ENCODE measurements at places on chromosomes 7 and 10.

GRCh38 chr7:74106846-74107245, 23.2 kb downstream of the LIMK1 start:
- DNase-seq: no peak

GRCh38 chr7:77157446-77157845, 35.0 kb downstream of the CCDC146 start:
- DNase-seq: no peak

DNA sequence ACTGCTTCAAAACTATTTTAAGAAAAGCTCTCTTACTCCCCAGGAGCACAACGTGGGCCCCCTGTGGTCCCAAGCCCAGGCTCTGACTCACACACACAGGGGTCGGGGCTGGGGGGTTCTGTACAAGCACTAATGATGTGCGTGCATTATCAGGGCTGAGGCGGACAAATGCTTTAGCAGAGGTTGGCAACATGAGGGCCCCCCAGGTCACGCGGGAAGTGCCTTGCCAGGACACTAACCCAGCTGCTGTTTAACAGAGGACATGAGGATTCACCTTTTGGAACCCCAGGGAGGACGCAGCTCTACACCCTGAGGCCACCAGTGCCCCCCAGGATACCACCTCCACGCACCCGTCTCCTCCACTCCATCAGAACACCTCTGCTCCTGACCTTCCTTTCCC, 342.8 kb downstream of the DNAJB6 start:
- DNase-seq: no peak

- DNase-seq: no peak
Measured at GRCh38 chr7:143496263-143496662, 18.6 kb downstream of the TAS2R41 start.

DNA sequence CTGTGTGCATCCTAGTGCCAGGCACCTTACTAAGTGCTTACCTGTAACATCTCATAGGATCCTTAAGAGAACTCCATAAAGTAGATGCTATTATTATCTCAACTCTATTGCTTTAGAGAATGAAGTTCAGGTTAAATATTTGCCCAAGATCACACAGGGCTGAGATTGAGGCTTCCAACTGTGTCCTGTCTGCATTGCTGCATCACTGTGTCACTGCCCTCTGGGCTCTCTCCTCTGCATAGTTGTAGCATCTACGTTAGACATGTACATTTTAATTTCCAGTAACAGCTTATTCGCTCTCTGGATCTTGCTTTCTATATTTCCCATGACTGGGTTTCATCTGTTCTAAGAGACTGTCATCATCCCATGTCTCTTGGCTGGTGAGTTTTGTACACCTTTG, 63.6 kb upstream of the FZD8 start:
- DNase-seq: no peak

GRCh38 chr10:95477175-95477520, 84.0 kb downstream of the SORBS1 start:
- DNase-seq: no peak

DNA sequence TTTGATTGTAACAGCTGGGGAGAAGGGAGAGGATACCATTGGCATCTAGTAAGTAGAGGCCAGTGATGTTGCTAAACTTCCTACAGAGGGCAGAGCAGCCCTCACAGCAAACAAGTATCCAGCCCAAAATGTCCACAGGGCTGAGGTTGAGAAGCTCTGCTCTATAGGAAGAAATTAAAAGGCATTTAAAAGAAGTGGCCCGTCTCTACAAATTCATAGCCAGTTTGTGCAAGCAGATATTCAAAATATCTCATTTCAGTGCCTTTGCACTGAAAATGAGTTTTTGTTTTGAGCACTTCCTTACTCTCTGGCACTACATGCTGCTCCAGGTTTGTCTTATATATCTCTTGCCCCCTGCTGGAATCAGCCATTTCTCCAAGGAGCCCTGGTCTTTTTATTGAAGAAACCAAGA, 330.0 kb downstream of the BBS9 start:
- no peak for DNase-seq

Measured in NCI-H748 treated with DMSO at 0.1 percent for 48 hours (cell line).